ENCODE measurements at places on chromosomes 1 and 21.

DNA sequence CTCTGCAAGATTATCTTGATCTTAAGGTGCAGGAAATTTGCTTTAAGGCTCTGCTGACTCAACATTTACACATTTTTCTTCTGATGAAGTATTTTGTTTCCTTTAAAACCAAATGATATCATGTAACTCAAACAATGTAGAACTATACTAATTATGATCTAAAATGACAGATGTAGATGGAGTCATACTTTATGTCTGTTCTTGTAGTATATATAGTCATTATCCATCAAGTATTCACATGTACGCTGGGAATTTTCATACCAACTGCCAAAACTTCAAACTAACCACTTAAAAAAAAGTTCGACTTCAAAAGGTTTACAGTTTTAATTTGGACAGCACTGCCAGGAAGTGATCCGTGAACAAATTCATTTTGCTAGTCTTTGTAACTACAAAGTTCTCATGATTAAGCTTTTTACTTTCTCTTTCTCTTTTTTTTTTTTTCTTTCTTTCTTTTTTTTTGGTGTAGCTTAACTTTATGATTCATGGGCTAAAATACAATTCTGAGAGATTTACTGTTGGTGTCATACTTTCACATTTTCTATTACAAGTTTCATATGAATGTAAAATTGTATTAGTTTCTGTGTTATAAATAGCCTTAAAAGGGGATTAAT is 509.0 kb upstream of the CXADR start:
- no peak for DNase-seq

DNA sequence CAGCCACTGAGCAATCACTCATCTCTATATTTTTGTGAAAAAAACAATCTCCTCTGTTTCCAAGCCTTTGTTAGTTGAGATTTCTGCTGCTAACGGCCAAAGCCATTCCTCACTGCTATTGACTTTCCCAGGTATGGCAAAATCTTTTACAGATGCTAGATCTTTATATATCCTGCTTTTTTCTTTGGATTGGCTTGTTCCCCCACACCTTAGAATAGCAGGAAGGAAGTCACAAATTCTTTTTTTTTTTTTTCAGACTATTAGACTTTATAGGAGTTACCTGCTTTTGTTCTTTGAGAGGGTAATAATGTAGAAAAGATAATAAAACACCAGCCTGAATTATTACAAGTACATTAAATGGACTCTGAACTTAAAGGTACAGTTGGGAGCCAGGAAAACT is 24.2 kb downstream of the SYF2 start:
- no peak for DNase-seq

DNA sequence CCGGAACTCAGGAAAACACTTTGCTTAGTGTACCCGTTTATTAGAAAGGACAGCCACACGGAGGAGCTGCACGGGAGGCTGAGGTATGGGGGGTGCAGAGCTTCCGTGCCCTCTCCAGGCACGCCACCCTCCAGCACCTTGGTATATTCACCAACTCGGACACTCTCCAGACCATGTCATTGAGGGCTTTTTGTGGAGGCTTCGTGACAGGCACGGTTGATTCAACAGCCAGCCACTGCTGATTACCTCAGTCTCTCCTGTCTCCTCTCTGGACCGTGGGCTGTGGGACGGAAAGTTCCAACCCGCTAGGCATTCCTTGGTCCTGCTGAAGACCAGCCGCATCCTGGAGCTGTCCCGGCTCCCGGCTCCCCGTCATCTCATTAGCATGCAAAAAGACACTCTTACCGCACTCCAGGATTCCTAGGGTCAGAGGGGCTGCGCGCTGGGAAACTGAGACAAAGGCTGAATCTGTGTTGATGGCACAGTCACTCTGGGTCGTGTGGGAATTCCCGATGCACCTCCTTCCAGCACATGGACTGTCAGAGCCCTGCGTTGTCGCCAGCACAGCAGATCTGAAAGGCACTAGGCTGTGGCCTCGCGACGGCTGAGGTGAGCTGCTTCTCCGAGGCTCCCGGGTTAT is 65.6 kb downstream of the PRKCZ start:
- DNase-seq, result no peak

GRCh38 chr1:76864383-76864782 is 2.9 kb upstream of the ST6GALNAC5 start:
- no peak for DNase-seq

GRCh38 chr1:179599623-179600249 is 8.1 kb downstream of the TDRD5 start:
- no peak for DNase-seq

- DNase-seq, result no peak
Observed at GRCh38 chr1:178209935-178210334, 116.0 kb downstream of the RASAL2 start.

- peak; percentile 39 for DNase-seq
Observed at GRCh38 chr1:26225033-26225831, 8.8 kb upstream of the CEP85 start.

DNA sequence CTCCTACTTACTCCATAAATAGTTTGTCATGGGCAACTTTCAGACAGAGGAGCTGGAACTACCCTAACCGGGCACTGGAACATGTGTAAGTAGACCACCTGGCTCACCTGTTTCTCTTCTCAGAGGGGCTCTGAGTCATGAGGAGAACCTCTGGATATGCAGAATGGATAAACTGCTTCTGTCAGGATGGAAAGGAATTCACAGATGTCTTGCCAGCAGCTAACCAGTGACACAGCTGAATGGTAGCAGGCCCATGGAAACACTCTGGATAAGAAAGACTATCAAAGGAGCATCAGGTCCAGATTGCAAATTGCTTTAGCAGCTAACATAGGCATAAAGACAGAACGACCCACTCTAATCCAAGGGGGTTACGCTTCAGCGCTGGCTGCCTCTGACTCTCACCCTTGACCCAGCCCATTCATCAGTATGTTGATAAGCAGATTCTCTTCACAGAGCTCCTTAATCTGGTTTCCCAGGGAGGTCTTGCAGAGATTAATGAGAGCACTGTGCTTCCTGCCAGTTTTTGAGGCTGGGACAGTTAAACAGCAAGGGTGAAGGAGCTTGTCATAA is 54.2 kb downstream of the HIVEP3 start:
- no peak for DNase-seq

DNA sequence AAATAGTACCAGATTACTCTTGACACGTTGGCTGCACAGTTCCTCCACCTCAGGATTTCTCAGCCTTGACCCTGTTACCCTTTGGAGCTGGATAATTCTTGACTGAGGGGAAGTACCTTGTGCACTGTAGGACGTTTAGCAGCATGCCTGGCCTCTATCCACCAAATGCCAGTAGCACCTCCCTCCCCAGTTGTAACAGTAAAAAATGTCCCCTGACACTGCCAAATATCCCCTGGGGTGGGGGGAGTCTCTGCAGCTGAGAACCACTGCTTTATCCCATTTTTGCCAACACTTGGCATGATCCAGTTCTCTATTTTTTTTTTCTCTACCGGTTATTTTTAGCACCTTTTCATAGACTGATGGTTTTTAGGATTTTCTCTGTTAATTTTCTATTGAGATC is 34.0 kb downstream of the C1orf198 start:
- DNase-seq, result no peak

DNA sequence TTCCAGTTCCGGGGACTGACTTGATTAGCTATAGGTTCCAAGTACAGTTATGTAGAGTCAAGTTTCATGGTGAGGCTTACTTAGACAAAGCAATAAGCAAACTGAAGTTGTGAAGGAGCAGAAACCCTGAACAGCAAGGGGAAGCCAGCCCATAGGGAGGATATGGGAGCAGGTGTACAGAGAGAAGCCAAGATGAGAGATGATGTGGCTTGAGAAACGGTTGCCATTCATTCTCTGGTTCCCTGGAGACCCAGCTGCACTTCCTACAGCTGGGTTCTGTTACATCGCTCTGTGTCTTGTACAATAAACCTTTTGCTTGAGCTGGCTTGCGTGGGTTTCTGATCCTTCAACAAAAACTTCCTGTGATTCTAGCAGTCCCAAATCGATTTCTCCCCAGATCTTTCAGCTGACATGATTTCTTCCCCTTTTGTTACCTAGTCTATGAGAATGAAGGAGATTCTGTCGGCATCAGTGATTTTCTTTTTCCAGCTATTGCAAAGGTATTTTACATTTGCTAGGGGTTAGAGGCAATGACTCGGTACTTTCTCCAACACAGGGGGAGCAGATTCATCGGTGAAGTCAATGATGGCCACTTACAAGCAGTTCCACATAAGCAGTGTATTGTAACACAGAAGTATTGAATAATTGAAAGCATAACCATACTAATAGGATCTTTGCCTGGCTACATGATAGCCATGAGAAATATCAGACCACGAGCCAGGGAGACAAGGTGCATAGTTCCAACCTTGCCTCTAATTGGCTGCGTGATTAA is 67.3 kb downstream of the URB2 start:
- no peak for DNase-seq

DNA sequence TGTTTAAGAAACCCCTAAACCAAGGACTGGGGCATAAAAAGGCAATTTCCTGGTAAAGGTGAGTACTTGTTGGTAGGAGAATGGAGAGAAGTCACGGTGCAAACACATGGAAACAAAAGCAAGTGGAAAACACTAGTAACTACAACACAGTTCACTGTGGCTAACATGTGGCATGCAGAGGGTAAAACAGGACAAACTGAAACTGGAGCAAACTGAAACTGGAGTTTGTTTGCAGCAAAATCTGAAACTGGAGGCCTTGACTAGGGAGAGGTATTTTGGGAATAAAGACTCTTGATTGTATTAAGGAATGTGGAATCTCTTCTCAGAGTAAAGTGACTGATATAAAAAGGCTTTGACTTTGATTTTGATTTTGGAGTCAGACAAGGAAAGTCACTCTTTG is 376.3 kb upstream of the PRMT6 start:
- DNase-seq, result no peak

- DNase-seq, result no peak
Observed at GRCh38 chr21:17651526-17651925, 38.8 kb upstream of the BTG3 start.

DNA sequence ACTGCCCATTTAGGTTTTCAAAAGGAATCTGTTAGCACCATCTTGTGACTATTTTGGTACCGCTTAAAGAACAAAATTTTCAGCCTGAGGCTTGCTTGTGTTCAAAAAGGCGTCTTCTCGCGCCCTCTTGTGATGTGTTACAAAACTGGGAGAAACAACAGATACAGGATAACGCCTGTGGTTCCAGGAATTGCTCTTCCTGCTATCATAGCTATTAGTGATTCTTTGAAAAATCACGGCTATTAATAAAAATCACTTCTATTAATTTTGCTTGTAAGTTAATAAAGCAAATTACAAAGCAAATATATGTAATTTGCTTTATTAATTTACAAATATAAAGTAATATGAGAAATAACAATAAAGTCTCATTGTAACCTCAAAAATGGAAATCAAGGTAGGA is 82.2 kb upstream of the ABCD3 start:
- peak; percentile 83 for DNase-seq

DNA sequence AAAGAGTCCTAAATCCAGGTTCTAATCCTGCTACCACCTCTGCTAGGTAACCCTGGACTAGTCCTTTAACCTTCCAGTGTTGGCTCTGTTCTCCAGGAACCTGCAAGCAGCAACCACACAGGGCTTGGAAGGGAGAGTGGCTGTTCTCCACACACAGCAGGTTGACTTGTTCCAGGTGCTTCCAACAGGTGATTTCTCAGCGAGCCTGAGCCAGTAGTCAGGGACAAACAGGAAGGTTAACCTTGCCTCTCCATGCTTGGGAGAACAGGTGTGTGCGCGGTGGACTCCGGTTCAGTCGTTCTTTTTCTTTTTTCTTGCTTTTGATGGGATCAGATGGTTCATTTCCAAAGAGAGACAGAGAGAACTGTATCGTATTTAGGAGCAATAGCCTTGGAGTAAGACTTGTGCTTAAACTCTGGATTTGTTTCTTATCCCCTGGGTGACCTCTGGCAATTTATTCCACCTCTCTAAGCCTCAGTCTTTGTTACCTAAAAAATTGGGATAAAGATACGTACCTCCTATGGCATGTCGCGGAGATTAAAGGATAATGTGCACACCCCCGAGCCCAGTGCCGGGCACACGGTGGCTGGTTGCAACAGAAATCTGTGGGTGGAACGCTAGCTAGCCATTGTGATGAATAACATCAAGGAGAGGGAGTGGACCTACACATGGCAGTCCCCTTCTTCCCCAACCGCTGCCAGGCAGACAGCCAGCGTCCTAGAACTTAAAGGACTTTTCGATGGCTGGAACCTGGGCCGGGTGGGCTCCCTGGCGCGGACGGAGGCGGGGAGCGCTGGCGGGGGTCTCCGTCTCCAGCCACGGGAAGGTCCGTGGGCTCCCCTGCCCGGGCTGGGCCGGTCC is 583 bp upstream of the CACHD1 start:
- no peak for DNase-seq

- no peak for DNase-seq
Observed at GRCh38 chr1:171637928-171638576, 14.4 kb downstream of the MYOC start.

DNA sequence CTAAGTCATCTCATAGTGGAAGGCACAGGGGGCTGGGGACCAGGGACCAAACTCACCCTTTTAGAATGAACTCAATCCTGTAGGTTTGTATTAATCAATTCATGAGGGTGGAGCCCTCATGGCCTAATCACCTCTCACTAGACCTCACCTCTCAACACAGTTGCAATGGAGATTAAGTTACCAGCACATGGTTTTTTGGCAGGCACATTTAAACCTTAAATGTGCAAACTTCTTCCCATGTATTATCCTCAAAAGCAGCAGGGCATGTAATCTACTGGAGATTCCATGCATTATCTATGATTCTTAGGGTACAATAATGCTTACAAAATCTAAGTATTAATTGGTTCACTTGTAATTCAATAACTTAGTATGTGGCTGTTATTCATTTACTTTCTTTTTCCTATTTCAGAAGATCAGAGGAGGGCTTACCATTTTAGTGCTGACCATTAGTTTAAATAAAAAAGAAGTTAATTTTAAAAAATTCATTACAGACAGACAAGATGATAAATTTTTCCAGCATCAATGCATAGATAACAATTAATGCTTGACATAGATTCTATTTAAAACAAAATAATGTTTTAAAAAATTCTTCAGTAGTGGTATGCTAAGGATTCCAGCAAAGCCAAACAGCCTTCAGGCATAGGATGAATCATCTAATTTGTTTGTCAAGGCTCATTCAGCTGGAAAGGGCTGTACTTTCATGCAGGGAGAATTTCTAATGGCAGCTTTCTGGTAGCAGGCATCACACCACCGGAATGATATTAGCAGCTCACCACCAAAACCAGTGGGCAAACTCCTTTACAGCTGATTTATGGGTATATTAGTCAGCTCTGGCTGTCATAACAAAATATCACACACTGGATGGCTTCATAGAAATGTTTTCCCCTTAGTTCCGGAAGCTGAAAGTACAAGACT is 124.6 kb upstream of the ZNF648 start:
- DNase-seq, result no peak

DNA sequence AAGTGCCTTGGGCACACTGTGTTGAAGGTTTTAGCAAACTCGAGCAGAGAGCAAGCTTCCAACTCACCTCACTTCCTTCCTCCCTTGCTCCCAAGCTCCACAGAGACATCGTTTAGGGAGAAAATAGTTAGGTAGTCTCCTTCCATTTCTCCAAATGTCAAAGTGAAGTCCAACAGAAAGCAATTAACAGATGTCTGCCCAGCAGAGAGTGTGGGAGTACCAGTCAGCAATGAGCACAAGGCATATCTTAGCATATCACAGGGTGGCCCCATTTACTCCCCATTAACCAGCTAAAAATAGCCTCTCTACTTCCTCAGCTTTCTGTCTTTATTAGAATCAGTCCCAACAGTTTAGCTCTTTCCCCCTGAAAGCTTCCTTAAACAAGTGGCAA is 334.2 kb upstream of the CAMK1G start:
- DNase-seq, result no peak

GRCh38 chr21:25296252-25296651 is 311.0 kb downstream of the MRPL39 start:
- no peak for DNase-seq

GRCh38 chr1:19310720-19311502 is 1.0 kb downstream of the AKR7A2 start:
- no peak for DNase-seq

- no peak for DNase-seq
Observed at GRCh38 chr1:39795651-39796050, 7.0 kb upstream of the BMP8B start.

Measured in tibial artery (tissue), 4 donors.